ENCODE measurements at places on chromosomes 4 and X.

DNA sequence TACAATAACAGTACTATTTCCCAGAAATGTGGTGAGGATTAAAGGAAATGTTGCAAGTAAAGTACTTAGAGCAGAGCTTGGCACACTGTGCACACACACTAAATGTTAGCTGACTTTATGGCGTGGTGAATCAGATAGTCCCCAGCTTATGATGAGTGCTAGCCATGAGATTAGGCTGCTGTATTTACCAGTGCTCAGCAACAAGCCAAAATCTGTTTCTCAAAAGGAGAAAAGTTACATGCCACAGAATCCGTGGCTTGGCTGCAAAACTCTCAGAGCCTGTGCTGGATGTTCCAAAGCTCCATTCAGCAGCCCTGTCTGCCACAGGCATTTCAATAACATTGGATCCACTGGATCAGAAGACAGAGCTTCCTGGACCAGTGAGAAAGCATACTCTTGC, 12.8 kb upstream of the STBD1 start:
- no peak for DNase-seq

DNA sequence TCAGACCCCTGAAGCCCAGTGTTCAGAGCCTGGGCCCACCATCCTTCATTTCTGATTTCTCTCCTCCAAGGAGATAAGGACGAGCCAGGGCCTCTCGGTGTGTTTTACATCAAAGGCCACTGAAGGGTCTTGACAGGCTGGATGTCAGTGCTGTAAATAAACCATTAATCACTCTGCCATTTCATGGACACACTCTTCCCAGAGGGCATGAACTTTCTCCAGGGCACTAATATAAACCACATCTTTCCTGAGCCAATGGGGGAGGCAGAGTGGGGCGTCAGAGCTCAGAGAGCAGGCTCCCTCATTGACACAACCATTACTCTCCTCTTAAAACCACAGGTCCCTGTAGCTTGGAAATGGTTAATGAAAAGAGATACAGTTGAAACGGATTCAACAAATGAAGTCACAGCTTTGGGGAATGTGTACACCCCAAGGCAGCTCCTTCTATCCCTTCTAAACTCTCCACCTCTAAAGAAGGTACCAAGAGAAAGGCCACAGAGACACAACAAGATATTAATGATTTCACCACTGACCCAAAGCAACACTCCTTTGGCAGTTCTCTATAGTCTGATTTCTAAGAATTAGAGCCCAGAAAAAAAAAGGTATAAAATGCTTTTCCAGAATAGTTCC, 200.6 kb downstream of the CHIC2 start:
- no peak for DNase-seq

DNA sequence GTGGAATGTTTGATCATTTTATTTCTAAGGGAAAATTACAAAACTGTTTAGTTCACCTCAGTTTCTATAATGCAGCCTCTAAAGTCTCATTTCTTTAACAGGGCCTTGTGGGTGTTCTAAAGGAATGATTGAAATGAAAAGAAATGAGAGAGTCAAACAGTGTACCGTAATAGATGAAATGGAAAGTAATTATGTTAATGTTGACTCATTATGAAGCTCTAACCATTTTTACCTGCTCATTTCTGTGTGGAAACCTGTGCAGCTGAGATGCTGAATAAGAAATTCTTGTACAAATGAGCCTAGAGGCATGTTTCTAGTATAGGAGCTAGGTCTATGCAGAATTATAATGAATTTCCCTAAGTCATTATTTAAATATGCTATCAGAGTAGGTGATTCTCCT, 45.2 kb upstream of the RPA4 start:
- DNase-seq = no peak

DNA sequence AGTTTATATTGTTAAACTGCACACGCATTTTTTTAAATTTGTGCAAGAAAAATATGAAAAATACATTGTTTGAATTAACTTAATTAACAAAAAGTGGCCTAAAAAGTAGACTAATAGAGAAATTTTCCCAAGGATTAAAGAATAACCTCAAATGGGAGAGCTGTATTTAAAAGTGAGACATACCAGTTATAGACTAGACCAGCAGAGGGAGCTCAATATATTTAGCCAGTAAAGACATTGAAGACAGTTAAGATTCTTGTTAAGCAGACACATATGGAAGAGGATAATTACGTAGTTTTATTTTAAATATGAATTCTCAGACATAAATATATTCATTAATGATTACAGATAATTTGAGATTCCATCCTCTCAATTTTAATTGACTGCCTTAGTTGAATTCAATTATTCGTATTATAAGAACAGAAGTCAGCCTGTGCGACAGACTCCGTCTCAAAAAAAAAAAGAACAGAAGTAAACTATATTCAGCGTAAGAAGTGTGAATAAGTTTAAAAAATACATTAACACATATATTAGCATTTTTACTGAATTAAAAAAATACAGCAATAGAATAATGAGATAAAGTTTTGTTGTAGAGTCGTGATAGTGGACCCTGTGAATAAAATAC, 64.8 kb downstream of the GLRA3 start:
- DNase-seq = no peak

DNA sequence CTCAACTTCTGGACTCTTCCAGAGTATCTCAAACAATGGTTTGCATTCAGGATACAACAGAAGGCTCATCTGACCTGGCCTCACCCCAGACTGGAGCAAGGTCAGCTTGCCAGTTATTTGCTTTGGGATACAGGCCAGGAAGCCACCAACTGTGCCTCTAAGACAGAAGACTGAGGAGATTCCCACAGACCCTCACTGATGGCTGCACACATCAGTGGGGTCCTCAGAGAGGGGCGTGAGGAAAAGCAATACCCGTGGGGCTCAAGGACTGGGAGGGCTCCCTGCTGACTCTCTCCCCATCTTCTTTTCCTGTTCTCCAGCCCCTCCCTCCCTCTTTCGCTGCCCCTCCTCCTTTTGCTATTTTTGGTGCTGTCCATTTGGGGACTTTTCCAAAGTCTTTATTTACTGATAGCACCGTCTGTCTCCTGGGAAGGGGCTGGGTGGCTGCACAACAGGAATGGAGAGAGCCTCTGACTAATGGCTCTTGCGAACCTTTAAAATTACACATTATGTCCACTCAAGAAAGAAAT, 23.2 kb downstream of the RELL1 start:
- DNase-seq = no peak

DNA sequence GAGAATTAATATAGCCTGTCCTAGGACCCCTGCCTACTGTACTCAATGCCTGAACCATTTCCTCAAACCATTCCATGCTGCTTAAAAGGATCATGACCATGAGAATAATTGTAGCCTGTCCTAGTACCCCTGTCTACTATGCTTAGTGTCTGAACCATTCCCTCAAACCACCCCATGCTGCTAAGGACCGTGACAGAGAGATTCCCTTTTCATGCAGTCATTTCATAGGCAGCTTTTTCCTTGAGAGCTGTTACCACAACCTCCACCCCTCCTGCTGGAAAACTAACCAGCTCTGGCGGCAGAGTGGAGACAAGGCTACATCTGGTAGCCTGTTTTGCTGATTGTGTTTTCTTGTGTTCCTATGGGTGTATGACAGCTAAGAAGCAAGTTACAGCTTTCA, 174.9 kb upstream of the SMARCAD1 start:
- no peak for DNase-seq

Data from activated CD4-positive, alpha-beta T cell treated with anti-CD3 and anti-CD28 coated beads, Interleukin-2, amount 50 U/mL, for 24 hours (primary cell).